ENCODE measurements at places on chromosomes 1 and 21. TPM values are rescaled to one million over a fixed set of nuclear protein-coding genes. Genes with fewer than 3 reads are reported as not detected.

Gene F3
- 2.0 TPM for total RNA-seq

GRCh38 chr21:46424621-46425020, 34.1 kb upstream of the DIP2A start:
- DNase-seq, result no peak

Gene GFI1
- total RNA-seq, result 0.26 TPM

DNA sequence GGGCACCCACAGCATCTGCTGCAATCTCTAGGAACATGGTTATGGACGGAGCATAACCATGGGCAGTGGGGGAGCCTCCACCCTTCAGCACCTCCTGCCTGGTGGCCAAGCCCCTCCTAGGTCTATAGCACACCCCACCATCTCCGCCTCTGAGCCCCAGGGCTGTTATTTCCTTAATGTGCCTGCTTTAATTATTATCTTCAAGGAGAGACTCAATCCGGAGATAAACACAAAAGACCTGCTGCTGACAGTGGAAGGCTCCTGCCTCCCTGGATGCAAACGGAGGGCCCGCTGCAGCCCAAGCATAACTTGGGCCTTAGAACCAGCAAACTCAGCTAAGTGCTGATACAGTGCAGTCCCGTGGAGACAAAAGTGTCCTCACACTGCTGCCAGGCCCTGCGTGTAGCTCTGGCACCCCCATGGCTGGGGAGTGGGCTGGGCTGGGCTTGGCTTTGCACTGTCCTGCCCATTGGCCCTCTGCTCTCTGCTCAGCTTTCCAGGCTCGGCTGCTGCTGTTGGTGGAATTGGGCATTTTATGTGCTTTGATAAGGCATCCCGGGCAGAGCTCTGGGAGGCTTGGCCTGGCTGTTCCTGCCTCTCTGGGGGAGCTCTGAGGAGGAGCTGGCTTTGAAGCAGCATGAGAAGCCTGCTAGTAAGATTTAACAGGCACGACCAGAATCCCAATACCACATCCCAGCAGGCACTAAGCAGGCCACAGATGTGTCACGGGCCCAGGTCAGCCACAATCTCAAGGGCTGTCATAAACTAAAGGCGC, 620.2 kb downstream of the PTPRU start:
- no peak for DNase-seq

Gene OBSCN
- 3.4 TPM for total RNA-seq

Gene FAM43B
- total RNA-seq, result not detected

DNA sequence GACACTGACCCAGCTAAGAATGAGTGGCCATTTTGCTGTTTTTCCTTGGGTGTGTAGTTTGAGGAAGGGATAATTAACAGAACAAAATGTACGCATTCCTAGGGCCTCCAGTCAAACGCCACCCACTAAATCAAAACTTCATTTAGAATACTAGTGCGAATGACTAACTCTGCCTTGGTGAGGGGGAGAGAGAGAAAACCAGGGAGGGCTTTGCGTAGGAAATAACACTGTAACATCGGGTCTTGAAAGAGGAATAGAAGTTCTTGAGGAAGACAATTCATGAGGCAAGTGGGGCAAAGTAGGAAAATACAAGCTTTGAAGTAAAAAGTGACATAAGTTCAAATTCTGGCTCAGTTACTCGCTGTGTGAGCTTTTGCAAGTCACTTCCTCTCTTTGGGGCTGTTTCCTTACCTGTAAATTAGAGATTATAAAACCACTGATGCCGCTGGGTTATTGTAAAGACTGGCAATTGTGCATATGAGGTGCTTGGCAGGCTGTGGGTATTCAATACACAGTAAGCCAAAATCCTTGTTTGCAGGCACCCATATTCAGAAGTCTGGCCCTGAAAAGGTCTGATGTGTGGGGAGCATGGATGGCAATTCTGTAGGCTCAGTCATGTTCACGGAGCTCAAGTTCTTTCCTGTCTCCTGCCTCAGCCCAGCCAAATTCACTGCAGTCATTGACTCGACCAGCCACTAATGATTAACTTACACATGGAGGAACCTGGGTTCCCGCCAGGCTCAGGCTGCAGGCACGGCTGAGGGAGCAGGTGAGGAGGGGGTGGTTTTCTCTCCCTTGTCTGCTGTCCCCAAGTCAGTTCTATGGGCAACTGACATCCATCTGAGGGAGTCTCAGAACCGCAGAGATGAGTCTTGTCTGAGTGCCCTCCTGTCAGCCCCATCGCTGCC, 140.3 kb upstream of the CSF3R start:
- no peak for DNase-seq

Gene LCE1E
- total RNA-seq, result not detected

DNA sequence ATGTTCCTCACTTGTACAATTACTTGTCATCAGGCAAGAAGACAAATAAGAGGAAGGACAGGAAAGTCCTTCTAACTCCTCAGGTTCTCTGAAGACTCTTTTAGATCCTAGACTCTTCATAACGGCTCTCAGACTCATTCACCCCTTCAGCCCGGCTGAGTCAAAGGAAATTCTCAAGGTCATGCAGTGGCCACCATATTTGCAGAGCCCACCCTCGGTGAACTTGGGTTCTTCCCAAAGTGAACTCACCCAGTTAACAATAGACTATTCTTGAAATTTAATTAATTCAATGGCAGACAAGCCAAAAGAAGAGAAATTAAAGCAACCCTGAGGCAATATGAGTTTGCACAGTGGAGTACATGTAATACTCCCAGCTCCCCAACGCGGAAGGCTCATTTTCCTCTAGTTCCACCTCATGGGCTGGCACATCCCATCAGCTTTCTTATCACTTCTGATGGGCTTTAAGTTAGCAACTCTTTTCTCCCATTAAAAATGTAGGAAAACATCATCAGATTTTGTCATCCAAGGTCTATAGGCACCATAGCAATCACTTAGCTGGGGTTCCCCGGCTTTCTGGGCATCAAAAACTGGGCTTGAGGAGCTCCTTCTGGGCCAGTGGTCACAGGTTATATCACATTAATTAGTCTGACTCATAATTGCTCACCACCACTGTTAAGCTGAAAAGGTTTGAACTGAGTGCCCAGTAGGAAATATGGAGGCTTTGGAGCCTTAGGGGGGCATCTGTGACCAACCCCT, 27.8 kb upstream of the TIAM1 start:
- no peak for DNase-seq

DNA sequence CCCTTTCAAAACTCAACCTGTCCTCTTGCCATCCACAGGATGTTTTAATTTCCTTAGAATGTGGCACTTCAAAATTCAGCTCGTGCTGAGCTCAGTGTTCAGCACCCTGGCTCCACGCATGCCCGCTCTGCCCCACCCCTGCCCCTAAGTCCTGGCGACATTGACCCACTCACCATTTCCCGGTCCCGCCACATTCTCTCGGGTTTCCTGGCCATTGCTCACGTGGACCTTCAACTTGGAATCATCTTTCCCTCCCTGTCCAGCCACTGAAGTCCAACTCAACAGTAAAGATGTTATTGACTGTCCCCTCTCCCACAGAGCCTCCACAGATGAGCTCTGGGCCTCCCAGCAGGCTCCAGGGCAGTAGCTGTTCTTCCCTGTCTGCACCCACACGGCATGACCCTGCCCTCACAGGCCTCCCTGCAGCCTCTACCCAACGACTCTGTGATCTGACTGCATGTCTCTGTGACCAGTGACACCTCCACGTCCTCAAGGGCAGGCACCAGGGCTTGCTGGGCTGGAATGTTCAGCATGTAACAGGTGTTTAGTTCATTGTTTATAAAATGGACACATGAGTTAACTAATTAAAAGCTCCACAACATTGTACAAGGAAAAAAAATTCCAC, 53.8 kb downstream of the ITPKB start:
- no peak for DNase-seq

Measured in pulmonary artery endothelial cell (primary cell).